ENCODE measurements at places on chromosomes 2 and 18.

DNA sequence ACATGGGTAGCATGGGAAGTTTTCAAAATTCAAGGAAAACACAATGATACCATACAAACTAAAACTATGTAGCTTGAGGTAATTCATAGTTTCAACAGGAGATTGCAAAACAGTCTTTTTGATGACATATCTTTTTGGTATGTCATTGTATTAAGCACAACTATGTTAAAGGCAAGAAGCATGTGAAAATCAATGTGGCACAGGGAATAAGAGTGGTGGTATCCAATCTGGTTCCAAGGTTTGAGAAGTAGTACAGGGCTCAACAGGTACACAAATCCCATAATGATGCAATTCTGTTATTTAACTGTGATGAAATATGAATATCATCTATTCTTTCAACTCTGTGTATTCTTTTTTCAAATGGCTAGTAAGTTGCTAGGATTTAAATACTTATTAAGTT is 16.4 kb upstream of the DLX2 start:
- DNase-seq: no peak

- DNase-seq: no peak
Measured at GRCh38 chr2:7348761-7349160, 431.5 kb downstream of the RNF144A start.

DNA sequence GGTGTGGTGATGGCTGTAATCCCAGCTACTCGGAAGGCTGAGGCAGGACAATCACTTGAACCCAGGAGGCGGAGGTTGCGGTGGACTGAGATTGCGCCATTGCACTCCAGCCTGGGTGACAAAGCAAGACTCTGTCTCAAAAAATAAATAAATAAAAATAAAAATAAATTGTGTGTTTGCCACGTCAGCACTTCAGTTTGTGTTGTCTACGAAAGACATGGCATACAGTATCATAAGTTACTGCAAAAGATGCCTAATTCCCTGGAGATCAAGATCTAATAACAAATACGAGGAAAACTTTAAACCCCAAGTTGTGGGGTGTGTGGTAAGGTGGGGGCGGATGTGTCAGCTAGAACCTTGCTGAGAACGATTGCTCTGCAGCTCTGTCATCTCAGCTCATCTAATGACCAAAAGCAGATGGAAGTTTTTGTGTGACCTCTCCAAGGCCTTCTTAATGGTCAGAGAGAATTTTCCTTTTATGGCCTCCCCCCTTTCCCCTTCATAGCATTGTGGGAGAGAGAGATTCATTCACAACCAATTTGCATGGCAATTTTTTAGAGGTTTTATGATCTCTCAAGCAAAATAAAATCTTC is 11.3 kb downstream of the NPAS2 start:
- no peak for DNase-seq

DNA sequence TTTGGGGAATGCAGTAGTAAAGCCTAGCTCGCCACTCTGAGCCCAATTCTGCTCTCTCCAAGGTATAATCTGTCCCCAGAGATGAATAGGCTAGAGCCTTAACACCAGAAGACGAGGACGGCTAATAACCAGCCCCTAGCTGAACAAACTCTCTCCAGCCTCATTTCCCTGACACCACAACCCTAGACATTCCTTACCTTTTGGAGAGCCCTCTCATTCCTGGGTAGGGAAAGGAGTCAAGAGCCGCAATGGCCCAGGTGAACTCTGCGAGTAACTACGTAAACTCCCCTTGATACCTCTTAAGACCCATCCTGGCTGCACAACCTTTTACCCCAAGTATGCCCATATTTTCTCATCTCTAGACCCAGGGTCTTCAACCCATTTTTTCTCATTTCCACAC is 722.9 kb downstream of the BCL11A start:
- DNase-seq: no peak

- peak; percentile 75 for DNase-seq
Measured at GRCh38 chr18:9137168-9138066, 836 bp downstream of the ANKRD12 start.

DNA sequence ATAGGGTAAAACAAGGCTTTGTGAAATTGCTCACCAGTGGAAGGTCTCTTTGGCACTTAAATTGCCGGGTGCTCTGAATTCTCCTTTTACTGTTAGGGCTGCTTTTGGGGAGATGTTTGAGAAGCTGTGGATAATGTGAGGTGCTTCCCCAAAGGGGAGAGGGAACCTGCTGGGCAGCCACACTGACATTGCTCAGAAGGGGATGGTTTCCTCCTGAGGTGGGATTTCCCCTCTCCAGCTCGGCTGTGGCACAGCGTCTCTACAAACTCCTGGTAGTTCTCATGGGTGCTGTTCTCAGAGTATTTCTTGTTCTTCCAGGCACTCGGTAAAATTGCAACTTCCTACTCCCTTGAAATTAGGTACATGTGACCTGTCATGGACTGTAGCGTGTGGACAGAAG is 124.2 kb downstream of the LPIN1 start:
- DNase-seq: no peak
